Esophagus squamous epithelium (tissue), 5 donors: ENCODE measurements at places on chromosomes 5 and 9.

- DNase-seq, result no peak
These were observed 16.0 kb downstream of the INSYN2B start for GRCh38 chr5:169964246-169964645.

DNA sequence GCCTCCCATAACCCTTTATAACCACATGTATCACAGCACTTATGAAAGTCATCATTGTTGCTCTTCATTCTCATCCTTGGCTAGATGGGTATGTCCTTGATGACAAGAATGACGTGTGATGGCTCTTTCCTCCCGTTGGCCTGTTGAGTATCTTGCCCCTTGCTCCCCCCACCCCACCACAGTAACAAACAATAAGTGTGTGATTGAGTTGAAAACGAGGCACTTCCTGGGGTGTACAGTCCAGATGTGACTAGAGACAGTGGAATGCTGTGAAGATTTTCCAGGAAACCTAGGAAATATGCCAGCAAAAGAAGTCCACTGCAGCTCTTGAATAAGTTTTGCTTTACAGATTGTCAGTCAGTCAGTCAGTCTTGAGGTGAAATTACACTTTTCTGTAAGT, 262.5 kb downstream of the ELAVL2 start:
- no peak for DNase-seq

GRCh38 chr5:149546974-149547373, 4.3 kb downstream of the CSNK1A1 start:
- DNase-seq, result no peak

GRCh38 chr5:62621280-62621679, 42.7 kb downstream of the LRRC70 start:
- DNase-seq, result no peak

DNA sequence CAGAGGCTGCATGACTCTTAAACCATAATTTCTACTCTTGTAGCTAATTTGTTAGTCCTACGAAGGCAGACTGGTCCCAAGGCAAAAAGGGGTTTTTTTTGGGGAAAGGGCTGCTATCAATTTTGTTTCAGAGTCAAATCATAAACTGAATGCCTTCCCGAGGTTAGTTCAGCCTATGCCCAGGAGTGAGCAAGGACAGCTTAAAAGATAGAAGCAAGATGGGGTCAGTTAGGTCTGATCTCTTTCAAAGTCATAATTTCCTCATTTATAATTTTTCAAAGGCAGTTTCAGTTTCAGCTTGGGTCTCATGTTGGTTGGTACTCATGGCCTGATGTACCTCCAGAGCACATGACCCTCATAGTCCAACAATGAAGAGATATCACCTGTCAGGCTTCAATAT, 7.9 kb upstream of the RXFP3 start:
- no peak for DNase-seq

DNA sequence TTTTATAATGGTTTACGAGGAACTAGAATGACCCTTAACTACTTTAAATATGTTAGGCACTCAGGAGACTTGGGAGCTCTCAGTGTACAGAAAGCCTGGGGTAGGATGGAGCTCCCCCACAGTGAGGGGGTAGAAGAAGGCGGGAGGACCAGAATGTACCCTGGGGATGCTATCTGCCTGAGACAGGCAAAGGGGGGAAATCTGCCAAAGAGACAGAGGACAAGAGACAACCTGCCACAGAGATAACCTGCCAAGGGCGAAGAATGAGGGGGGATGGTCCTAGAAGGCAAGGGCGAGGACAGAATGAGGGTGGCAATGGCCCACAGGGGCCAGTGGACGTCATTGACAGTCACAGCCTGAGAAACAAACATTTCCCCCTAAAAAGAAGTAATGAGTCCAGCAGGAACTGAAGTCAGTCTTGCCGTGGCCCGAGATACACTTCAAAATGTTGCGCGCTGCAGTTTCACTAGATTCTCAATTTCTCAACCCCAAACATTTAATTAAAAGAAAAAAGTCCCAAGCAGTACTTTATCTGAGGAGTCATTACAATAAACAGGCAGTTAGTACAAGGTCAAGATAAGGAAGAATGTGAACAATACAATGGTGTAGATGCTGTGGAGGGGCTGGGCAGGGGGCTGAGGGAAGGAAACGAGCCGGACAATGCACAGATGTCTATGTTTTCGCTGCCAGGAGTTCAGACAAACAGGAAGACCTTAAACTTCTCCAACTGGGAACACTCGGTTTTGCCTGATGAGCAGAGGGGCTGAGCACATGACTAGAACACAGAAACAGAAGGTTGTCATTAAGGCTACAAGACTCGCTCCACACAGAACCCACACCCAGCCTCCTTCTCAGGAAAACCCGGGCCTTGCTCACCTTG, 125.0 kb downstream of the LHFPL2 start:
- no peak for DNase-seq

DNA sequence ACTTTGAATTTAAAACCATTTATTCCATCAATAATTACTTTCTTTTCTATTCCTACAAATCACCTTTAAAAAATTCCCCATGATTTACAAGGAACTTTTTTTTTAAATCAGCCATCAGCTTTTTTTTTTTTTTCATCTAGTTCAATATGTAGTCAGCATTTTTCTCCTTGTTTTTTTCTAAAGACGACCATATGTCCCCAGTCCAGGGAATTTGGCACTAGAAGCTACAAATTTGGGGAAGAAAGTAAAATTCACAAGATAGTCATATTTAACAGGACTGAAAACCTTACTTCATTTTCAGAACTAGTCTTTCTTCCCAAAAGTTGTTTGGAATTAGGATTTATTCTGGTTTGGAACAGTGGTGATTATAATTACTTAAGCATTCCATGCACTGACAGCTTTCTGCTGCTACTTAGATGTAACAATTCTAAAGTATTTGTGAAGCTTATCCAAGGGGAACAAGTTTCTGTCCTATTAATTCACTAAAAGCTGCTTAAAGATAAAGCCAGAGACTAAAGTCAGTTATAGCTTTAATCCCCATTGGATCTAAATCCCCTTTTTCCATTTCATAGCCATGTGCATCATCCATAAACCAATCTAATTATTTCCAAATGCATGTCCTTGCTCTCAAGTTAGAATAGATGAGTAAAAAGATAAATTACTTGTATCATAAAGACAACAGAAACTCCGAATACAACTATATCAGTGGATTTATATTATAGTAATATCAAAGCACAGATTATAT, 7.4 kb upstream of the SNCAIP start:
- no peak for DNase-seq
